Uterus (tissue), 4 donors: ENCODE measurements at places on chromosomes 2 and 18.

DNA sequence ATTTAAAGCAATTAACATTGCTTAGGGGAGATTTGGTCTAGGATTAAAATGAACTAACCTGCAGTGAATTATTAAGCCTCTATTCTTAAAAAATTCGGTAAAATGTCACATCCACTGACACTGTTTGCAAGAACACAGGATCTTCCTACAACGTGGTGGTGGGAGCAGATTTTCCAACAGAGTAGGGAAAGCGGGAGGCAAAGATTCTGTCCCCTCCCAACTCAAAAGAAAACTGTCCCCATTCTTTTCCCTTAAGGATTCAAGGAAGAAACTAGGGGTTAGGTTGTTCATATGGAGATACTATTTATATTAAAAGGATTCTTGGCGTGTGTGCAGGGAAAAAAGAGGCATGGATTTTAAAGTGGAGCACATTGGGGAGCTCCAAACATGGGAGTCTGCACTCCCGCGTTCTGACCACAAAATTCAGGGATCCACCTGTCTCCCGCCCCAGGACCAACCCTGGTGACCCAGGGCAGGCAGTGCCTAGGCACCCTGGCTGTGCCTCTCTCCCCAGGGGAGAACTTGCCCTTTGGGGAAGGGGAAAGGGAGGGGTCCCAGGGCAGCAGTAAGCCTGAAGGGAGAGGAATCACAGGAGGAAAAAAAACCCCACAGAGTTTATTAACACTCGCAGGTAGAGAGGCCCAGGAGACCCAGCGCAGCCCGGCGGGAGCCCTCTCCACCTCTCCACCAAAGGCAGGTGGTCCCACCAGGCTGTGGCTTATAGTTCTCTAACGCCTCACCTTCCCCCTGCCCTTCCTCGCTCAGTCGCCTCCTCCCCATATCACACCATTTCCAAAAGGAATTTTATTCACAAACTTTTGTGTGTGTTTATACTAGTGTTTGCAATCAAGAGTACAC lies 2.3 kb downstream of the PTGR3 start:
- DNase-seq: no peak

DNA sequence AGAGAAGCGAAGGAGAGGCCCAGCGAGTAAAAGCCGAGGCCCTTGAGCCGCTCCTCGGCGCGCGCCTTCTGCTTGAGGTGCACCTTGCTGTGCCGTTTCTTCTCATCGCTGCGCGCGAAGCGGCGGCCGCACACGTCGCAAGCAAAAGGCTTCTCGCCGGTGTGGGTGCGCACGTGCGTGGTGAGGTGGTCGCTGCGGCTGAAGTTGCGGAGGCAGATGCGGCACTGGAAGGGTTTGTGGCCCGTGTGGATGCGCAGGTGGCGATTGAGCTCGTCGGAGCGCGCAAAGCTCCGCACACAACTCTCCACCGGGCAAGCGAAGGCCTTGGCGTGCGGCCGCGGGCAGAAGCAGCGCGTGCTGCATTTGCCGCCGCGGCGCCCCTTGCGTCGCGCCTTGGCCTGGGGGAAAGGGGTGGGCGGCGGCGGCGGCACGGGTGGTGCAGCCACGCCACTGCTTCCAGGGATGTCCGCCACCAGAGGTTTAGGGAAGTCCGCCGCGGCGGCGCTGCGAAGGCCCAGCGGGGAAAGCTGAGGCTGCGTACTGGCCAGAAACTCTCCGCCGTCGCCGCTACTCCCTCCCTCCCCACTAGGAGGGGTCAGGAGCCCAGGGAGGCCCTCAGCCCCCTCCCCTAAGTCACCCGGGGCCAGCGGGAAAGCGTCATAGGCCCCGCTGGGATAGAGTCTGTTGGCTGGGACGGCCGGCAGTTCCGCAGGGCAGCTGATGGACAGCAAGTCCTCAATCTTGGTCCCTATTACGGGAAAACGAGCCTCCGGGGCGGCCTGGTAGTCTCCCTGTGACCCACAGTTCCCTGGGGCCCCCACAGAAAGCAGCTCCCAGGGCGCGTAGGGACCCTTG lies 1.7 kb downstream of the EGR4 start:
- no peak for DNase-seq

DNA sequence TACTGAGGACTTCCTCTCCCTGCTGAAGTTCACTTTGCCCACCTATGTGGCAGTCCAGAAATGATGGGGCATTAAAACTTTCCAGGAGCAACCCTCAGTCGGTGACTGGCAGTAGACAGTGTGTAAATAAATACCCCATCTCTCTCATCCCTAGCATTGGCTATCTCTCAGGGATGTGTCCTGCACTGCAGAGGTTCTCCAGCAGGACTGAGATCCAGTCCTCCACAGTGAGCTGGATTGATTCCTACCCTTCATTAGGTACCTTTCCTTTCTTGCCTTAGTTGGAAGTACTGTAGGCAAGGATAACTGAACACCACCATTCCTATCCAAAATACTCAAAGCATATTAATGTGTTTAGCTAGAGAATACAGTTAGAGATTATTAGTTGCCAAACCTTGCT lies 441.8 kb downstream of the SPAG16 start:
- no peak for DNase-seq

GRCh38 chr2:47741101-47741500 lies 41.8 kb upstream of the MSH6 start:
- DNase-seq: no peak

DNA sequence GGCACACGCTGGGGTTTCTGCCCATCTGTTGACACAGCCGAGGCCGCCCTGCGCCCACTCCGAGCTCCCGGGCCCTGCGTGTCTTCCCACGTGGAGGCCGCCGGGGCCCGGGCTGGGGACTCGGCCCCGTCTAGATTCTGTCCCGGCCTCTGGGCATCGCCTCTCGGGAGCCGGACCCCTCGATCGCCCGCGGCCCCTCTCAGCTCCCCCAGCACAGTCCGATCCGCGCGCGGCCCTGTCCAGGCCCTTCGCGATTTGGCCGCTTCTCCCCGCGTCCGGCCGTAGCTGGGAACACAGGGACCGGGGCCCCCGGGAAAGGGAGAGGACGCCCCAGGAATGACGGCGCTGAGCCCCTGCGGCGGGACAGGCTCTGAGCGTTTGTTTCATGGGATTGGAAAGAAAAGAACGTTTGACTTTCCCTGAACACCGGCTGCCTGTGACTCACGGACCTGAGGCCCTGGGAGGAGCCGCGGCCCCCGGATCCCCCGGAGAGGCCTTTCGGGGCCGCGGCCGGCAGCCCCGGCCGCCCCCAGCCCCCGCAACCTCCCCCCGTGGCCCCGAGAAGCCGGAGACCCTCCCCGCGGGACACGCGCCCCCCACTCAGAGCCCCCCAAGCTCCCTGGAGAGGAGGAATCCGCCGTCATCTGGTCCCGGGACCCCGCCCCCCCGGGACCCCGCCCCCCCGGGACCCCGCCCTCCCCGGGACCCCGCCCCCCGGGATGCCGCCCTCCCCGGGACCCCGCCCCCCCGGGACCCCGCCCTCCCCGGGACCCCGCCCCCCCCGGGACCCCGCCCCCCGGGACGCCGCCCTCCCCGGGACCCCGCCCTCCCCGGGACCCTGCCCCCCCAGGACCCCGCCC lies 62.7 kb upstream of the CTDP1 start:
- DNase-seq: no peak

GRCh38 chr2:74228772-74229171 lies 30.4 kb downstream of the MTHFD2 start:
- no peak for DNase-seq

GRCh38 chr2:29068513-29068912 lies 5.8 kb downstream of the PCARE start:
- DNase-seq: no peak

DNA sequence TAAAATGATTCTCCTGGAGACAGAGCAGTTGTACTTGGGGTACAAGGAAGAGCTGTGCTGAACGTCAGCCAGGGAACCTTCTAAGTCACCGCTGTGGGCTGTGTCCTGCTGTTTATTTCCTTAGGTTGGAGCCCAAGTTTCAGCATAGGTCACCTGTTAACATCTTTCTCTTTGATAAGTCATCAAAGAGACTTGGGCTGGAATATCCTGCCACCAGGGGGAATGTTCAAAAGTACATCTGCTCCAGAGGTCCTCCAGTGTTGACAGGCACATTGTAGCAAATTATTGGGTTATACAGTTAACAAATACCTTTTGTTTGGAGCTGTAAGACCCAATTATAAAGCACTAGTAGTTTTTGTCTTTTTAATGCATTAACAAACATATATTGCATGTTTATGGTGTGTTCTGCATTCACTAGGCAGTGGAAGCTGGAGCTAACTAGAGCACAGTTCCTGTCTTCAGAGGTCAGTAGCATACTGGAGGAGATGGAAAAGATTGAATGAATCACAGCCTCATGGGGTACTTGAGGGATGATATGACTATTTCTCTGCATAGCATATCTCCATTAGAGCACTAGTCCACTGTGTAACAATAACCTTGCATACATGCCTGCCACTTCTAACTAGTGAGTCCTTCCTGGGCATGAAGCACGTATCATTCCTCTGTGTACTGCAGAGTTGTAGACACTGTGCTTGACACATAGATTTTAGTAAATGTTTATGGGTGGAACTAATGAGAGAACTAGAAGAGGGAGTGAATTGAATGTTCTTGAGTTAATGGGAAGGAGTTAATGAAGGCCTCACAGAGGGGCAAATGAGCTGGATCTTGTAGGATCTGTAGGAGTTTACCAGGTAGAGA lies 182.1 kb downstream of the AGAP1 start:
- DNase-seq: no peak
